Ureter (tissue), 1 donor: ENCODE measurements at places on chromosomes 13 and 19. TPM values are rescaled to one million over a fixed set of nuclear protein-coding genes. Genes with fewer than 3 reads are reported as not detected.

GRCh38 chr13:63409791-63410351 is 1994.2 kb upstream of the PCDH20 start:
- DNase-seq, result no peak

- no peak for DNase-seq
Measured at GRCh38 chr13:79385694-79386093, 20.4 kb downstream of the RBM26 start.

ITGBL1 gene
- total RNA-seq, result 1.9 TPM

GRCh38 chr19:17703824-17704463 is 15.3 kb upstream of the MAP1S start:
- no peak for DNase-seq

- no peak for DNase-seq
Measured at GRCh38 chr13:95571941-95572340, 19.4 kb downstream of the CLDN10 start.

KISS1R gene
- not detected for total RNA-seq

DNA sequence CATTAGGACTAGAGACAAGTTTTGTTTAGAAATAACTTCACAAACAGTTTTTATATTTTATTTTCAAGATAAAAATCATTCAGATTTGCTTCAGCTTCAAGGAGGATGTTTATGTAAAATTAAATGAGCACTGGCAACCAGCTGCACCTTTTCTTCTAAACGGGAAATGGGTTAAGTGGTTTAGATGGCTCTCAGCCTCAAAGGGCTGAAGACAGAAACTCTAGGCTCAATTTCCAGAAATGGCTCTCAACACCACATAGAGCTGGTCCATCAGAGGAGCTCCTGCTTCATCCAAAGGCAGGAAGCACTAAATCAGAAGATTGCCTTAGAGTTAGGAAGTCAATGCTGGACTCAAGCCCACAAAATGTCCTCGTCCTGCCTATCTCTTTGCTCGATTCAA is 74.7 kb downstream of the ZNF429 start:
- no peak for DNase-seq

- DNase-seq, result no peak
Measured at GRCh38 chr19:38015216-38015615, 108.2 kb downstream of the SIPA1L3 start.

DNA sequence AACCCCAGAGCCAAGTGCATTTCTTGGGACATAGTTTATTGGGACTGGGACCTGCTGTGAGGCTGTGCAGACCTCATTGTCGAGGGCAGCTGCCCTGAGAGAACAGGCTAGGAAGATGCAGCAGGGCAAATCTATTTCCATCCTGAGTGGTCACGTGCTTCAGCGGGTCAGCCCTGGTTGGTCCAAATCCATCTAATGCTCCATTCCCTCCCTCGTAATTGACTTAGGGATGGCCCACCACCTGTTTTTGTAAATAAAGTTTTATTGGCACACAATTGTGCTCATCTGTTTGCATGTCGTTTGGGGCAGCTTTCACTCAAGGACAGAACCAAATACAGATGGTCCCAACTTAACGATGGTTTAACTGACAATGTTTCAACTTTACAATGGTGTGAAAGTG is 75.5 kb upstream of the ADGRE5 start:
- DNase-seq, result no peak

DNA sequence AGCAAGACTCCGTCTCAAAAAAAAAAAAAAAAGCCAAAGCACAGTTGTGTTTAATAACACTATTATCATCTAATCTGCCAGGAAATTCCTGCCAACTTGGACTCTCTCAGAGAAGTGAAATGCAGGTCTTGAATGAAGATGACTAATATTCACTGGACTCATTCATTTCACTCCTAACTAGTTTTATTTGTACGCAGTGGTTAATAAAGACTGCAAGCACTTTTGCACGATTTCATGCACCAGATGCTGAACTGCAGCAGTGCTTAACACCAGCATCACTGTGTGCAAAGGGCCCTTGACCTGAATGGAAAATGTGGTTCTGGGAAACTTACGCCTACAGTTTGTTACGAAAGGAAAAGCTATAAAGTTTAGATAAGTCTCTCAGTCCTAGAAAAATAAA is 63.3 kb downstream of the DHRS12 start:
- no peak for DNase-seq

CNN1 gene
- 301 TPM for total RNA-seq

DNA sequence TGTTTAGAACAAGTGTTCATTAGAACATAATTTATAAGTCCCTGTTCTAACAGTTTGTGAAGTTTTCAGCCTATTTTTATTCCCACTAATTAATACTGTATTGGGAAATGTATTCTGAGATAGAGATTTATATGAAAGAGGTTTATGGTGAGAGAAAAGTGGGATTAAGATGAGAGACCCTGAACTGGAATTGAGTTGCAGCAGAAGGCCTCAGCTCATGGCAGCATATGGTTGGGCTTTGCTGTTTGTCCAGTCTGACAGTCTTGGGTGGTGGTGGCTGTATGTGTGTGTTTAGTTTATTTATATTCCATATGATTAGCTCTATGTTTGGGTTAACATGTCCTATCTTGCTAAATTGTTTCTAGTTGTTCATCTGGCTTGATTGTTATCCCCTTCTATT is 575.1 kb downstream of the SLITRK5 start:
- no peak for DNase-seq

DNA sequence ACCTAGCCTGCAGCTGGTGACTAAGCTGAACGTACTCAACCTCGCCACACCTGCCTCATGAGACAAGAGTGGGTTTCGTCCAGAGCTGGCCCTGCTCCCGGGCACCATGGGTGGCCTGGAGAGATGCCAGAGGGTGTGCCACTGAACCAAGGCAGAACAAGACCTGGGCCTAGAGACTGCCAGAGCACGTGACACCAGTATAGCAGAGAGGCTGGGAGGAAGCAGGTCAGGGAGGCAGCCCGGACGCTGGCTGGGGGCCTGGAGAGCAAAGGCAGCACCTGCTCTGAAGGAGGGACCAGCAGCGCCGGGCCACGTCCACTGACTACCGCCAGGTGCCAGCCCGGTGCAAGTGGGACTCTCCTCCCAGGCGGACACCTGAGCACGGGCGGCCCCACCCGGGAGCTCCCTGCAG is 7.3 kb upstream of the C13orf46 start:
- peak; percentile 90 for DNase-seq

GRCh38 chr19:33796164-33796875 is at the start of gene KCTD15:
Gene KCTD15 (plus strand): TSS chr19:33796870. CDS start chr19:33800455, 3,585 bp downstream.
- DNase-seq, result no peak

DNA sequence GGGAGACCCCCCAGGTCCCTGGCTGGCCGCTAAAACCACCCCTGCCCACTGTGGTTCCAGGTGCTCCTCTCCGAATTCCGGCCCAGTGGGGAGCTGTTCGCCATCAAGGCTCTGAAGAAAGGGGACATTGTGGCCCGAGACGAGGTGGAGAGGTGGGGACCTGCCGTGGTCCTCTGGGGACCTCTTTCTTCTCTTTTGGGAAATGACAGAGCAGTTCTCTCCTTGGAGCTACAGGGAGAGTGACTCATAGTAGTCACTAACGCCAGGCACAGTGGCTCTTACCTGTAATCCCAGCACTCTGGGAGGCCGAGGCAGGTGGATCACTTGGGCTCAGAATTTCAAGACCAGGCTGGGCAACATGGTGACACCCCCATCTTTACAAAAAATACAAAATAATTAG is 7.3 kb downstream of the PTGER1 start:
- DNase-seq, result no peak

DNA sequence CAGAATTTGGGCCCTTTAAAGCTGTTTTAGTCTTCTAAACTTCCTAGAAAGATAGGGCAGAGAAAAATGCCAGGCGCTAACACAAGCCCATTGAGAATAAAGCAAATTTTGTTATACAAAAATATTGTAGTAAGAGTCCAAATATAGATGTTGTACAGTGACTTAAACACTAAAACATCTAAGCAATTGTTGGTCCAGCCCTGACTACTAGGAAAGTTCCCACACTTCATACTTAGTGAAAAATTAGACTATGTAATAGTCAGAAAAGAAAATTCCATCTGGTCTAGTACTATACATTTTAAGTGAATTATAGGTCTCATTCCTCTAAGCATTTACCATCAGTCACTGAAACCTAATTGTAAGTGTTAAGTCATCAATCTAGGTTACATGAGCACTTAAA is 1518.3 kb upstream of the SLC10A2 start:
- DNase-seq, result no peak

RGCC gene
- 11.9 TPM for total RNA-seq

DNA sequence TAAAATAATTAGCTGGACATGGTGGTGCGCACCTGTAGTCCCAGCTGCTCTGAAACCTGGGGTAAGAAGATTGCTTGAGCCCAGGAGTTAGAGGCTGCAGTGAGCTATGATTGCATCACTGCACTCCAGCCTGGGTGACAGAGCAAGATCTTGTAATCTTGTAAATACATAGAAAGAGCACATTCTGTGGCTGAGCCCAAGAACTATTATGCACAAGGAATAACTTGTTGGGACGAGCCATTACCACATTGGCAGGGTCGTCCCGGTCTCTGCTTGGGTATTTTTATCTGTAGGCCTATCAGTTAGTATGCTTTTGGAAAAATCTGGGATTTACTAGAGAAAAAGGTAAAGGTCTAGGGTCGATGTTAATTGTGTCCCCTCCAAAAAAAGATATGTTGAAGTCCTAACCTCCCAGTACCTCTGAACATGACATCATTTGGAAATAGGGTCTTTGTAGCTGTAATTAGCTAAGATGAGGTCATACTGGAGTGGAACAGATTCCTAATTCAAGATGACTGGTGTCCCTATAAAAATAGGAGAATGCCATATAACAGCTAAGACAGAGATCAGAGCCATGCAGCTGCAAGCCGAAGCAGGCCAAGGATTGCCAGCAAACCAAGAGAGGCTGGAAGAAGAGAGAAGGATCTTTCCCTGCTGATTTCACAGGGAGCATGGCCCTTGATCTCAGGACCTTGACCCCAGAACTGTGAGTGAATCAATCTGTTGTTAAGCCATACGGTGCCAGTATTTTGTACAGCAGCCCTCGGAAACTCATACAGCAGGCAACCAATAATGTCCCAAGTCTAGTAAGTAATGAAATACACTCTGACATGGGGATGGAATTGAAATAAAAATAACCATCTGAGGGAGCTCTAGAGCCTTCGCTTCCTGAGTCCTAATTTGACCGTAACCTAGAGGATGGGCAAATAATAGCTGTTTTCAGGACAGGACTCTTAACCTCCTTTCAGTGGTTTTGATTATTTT is 77.0 kb downstream of the TM9SF2 start:
- DNase-seq, result no peak

ATP8A2 gene
- 0.13 TPM for total RNA-seq

CYP4F11 gene
- total RNA-seq, result 9.3 TPM

DNA sequence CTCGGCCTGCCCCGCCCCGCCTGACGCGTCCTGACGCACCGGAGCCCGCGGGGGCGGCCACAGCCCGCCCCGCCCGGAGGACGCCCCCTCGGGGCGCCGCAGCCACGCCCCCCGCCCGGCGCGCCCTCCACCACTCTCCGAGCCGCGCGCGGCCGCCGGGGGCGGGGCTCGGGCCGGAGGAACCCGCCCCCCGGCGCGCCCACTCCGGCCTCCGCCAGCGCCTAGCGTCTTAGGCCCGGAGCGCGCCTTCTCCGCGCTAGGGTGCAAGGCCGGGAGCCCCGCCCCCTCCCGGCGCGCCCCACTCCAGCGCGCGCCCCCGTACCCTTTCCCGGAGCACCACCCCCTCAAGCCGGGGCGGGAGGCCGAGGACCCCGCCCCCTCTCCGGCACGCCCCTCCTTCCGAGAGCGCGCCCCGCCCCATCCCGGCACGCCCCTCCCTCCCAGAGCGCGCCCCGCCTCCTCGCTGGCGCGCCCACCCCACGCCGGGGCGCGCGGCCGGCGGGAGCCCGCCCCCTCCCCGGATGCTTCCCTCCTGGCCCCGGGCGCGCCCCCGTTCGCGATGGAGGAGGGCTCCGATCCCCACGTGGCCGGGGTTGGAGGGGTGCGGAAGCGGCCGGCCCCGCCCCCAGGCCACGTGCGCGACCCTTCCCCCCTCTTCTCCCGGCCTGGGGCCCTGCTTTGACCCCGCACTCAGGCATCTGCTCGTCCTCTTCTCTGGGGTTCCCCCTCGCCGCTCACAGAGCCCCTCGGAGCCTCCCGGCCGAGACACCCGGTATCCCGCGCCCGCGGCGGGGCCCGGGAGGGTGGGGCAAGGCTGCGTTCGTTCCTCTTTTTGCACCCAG is 480 bp upstream of the KLF16 start:
- DNase-seq, result peak; percentile 92

PLA2G4C gene
- 11.5 TPM for total RNA-seq

DNA sequence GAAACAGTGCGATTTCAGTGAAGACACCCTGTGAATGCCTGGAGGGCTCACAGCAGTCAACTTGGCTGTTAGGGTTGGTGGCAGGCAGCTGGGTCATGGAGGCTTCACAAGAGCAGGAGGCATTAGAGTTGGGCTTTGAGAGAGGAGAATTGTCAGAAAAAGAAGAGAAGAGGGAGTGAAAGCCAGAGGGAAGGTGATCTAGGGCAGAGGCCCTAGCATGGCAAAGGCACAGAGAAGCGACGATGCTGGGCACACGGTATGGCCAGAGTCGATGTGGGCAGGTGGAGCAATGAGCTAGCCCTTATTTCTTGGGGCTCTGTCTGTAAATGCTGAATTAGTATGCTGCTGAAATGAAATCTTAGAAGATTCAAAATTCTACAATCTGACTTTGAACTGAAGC is 52.6 kb upstream of the OLFM4 start:
- no peak for DNase-seq

GRCh38 chr19:31149441-31149941 is 199.7 kb downstream of the TSHZ3 start:
- DNase-seq, result no peak
